Cerebellum (tissue), 4 donors: ENCODE measurements at places on chromosomes 6 and 20. TPM values are rescaled to one million over a fixed set of nuclear protein-coding genes. Genes with fewer than 3 reads are reported as not detected.

The PXDC1 gene
- 17.6 TPM for total RNA-seq

The HRH3 gene
- total RNA-seq: 1.7 TPM

The ZC2HC1B gene
- not detected for total RNA-seq

The IYD gene
- total RNA-seq: not detected

The ANKEF1 gene
- 3.5 TPM for total RNA-seq

The RAB44 gene
- total RNA-seq: not detected

The PSORS1C2 gene
- total RNA-seq: not detected

The CEP85L gene
- 40.9 TPM for total RNA-seq

The SNPH gene
- 12.8 TPM for total RNA-seq

The OPRM1 gene
- 15.9 TPM for total RNA-seq

The HMGCLL1 gene
- total RNA-seq: 35.2 TPM

The HDAC2 gene
- total RNA-seq: 175 TPM

The FNDC1 gene
- 1.7 TPM for total RNA-seq

The SLC26A8 gene
- total RNA-seq: 3.7 TPM

The BMP2 gene
- total RNA-seq: 11.4 TPM

The RRAGD gene
- 39.9 TPM for total RNA-seq

The POPDC3 gene
- total RNA-seq: 0.27 TPM

The AVP gene
- total RNA-seq: not detected

The LTB gene
- not detected for total RNA-seq

The SLC22A2 gene
- total RNA-seq: 0.36 TPM

The CST2 gene
- total RNA-seq: not detected

The MYH7B gene
- total RNA-seq: 0.45 TPM

The RUNX2 gene
- 0.54 TPM for total RNA-seq
